Neural crest cell (in vitro differentiated cells): ENCODE measurements at places on chromosomes 12 and 14.

DNA sequence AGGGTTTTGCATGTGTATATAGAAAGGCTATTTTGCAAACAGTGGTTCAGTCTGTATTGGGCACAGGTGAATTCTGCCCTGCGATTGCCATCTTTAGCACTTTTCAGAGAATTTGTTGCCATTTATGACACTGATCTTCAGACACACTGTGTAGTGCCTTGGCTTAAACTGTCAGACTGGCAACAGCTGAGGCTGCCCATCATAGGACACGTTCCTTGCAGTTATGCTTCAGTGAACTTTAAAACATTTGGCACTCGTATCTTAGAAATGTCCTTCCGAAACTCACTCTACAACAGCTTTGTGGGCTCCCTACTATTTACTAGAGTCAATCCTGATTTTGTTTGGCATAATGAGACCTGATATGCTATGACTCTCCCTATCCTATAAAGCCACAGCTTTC, 29.1 kb downstream of the AP5M1 start:
- DNase-seq: no peak

GRCh38 chr14:73500360-73500759, 9.6 kb downstream of the RIOX1 start:
- DNase-seq: no peak

GRCh38 chr14:30118992-30119640, 191.5 kb upstream of the PRKD1 start:
- DNase-seq: no peak

GRCh38 chr12:356276-356988, 32.7 kb downstream of the KDM5A start:
- DNase-seq: no peak

GRCh38 chr14:66603945-66604344, 96.0 kb downstream of the GPHN start:
- DNase-seq: no peak

DNA sequence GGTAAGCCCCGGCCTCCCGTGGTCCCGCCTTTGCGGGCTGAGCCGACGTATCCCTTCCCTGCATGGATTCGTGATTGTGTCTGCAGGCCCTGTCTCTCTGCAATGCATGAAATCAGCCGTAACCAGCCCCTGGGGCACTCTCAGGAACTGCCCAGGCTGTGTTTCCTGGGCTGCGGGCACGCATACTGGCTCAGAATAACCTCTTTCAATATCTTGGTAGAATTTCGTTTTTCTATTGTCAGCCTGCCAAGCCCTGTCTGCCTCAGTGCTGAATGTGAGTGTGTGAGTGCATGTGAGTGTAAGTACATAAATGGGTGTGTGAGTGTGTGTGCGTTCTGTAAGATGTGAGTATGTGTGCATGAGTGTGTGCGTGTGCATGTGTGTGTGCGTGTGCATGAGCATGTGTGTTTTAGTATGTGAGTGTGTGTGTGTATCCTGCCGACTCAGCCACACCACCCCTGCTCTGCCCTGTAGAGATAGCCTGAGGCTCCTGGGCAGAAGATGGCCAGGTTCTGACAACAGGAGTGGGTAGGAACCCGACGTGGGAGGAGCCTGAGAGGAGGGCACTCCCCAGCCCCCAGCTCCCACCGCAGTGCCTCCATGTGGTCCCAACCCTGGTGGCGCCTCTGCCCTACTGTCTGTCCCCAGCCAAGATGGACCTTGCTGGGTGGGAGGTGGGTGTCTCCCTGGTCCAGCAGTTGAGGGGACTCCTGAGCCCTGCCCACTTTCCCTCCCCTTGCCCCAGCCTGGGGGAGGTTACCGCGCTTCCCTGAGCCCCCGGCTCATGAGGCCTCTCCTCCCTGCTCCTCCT, 268.8 kb downstream of the ADGRD1 start:
- no peak for DNase-seq

DNA sequence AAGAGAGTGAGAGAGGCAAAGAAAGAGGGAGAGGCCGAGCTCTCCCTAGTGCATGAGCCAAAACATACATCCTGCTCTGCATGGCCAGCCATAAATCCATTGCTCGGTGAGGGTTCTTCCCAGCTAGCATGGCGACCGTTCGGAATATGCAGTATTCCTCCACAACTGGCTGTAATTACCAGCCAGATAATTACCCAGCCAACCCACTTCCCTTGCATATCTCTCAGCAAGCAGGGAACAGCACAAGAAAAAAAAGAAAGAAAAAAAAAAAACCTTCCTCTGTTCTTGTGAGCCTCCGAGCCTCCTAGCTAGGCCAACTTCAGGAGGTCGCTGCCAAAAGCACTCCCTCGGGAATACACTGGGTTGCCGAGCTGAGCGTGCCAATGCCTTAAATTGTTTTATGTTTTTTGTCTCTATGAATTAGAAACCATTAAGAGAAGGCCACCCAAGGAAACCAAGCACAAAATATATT, 567.9 kb downstream of the MED13L start:
- no peak for DNase-seq

GRCh38 chr12:101876322-101876860, 989 bp upstream of the DRAM1 start:
- no peak for DNase-seq

GRCh38 chr14:33987565-33988080, 36.7 kb upstream of the EGLN3 start:
- DNase-seq: no peak
